ENCODE measurements at places on chromosomes 11 and 22.

- no peak for DNase-seq
These were observed 37.1 kb upstream of the WNT11 start for GRCh38 chr11:76243193-76243956.

DNA sequence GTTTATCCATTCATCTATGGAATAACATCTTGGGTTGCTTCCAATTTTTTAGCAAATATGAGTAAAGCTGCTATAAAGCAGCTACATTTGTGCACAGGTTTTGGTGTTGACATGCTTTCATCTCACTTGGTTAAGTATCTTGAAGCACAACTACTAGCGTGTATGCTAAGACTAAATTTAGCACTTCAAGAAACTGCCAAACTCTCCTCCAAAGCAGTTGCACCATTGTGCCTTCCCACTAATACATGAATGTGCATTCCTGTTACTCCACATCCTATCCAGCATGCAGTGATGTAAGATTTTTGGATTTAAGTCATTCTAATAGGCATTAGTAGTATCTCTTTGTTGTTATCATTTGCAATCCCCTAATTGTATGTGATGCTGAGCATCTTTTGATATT is 230.7 kb downstream of the KCNA4 start:
- no peak for DNase-seq

GRCh38 chr22:39290724-39291161 is 28.7 kb downstream of the RPL3 start:
- no peak for DNase-seq

DNA sequence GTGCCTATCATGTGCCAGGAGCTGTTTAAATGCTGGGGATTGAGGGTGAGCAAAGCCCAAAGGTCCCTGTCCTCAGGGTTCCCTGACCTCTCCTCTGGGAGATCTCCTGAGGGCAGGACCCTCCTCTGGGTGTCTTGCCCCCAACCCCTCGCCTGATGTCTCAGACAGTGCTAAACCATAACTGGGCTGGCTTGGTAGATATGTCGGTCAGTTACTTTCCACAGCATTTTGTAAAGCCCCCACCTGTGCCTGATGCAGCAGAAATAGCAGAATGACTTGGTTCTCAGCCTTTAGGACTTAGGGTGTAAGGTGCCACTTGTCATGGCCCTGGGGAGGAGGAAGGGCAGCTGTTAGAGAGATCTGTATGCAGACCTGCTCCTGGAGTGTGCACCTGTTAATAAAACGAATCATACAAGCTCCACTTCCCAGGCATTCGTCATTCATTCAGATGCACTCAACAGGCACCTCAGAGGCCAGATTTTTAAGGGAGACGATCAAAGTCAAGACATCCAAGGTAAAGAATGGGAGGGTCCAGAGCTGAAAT is 88.1 kb downstream of the TP53I11 start:
- DNase-seq, result no peak

DNA sequence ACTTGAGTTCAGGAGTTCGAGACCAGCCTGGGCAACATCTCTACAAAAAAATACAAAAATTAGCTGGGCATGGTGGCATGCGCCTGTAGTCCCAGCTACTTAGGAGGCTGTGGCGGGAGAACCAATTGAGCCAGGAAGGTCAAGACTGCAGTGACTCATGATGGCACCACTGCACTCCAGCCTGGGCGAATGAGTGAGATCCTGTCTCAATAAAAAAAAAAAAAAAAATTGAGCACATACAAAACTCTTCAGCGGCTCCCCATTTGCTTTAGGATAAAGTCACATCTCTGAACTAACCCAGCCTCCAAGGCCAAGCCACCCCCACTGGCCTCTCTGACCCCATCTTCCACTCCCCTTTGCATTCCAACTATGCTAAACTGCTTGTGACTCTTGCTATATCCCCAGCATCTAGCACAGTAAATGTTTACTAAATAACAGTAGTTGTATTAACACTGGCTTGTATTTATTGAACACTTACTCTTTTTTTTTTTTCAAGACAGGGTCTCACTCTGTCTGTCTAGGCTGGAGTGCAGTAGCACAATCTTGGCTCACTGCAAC is 28.9 kb downstream of the CREB3L1 start:
- no peak for DNase-seq

DNA sequence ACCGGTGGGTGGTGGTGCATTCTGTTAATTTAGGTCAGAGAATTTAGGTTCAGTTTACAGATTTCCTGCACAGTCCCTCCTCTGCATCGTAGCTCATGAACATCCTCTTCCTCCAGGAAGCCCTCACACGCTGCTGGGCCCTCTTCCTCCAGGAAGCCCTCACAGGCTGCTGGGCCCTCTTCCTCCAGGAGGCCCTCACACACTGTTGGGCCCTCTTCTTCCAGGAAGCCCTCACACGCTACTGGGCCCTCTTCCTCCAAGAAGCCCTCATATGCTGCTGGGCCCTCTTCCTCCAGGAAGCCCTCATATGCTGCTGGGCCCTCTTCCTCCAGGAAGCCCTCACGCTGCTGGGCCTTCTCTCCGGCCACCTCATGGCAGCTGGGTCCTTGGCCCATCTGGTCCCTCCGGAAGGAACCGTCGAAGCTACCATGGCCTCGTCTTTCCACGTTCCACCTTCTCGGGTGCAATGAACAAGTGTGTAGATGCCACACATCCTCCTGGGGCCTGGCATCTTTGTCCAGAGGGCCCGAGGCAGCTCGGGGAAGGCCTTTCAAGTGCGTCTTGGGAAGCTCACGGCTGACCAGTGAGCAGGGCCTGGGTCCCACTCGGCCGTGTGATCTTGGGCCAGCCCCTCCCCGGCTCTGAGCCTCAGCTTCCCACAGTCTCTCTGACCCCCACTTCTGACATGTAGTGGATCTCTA is 58.9 kb upstream of the PPARA start:
- DNase-seq, result no peak

DNA sequence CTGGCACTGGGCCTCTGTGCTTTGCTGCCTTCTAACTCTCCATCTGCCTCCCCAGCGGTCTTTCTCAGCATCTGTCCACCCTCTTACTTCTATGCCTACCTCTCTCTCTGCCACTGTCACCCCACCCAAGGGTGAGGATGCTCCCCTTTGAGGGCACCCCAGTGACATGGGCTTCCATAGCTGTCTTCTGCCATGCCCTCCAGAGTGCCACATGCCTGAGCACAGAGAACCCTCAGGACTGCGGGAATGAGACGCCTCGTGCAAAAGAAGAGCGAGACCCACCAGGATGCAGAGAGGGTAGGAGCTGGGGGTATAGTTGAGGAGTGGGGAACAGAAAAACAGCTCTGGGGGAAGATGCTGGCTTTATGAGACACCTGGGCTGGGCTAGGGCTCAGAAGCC is 64.3 kb downstream of the BTG4 start:
- no peak for DNase-seq

GRCh38 chr11:122979815-122980595 is 1.6 kb downstream of the BSX start:
- peak; percentile 40 for DNase-seq

GRCh38 chr11:112200252-112200651 is 24.9 kb downstream of the BCO2 start:
- no peak for DNase-seq

DNA sequence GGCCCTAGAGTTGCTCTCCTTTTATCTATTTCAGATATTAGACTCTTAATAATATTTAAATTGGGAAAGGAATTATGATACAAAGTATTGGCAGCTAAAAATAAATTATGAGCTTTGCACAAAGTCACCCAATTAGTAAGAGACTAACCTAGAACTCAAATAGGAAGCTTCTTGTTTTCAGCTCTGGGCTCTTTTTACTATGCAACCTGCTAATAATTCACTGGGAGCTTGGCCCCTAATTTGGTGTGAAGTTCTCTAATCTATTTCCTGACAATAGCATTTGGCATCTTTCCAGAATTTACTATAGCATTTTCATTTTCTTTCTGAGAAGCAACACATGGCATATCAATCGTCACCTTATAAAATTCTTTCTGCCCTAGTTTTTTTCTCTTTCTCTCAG is 727.7 kb upstream of the ANO5 start:
- no peak for DNase-seq

DNA sequence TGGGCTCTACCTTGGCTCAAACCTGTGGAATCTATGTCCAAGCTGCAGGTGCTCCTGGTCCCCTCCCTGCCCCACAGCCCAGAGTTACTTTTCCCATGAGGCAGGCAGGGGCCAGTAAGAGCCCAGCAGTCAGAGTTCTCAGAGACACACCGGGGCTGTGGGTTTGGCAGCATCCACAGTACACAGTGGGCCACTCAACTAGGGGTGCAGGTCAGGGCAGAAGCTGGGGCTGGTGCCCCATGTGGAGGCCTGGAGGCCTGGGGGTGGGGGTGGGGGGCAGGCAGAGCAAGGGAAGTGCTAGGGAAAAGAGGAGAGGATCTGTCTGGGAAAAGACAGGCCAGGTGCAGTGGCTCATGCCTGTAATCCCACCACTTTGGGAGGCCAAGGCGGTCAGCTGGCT is 2.5 kb downstream of the UPK2 start:
- no peak for DNase-seq

DNA sequence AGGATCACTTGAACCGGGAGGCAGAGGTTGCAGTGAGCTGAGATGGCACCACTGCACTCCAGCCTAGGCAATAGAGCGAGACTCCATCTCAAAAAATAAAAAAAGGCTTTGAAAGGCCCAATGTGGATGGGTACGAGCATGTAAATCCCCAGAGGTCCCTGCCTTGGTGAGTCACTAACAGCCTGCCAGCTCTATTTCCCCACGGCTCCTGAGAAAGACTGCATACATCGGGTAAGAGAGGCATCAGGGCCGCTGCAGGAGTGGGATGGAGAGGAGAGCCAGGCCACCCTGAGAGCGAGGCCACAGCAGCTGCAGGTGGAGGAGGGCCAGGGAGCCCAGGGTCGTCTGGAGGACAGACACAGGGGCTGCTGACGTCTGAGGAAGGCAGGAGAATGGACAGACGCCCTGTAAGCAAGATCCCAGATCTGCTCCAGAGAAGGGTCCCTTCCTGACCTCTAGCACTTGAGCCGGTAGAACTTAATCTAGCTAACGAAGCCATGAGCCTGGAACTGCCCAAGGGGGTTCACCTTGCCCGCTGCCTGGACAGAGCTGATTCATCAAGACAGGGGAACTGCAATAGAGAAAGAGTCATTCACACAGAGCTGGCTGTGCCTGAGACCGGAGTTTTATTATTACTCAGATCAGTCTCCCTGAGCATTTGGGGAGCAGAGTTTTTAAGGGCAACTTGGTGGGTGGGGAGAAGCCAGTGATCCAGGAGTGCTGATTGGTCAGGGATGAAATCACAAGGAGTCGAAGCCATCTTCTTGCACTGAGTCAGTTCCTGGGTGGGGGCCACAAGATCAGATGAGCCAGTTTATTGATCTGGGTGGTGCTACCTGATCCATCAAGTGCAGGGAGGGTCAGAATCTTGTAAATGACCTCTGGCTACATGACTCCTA is 5.1 kb upstream of the KRTAP5-9 start:
- DNase-seq, result no peak

DNA sequence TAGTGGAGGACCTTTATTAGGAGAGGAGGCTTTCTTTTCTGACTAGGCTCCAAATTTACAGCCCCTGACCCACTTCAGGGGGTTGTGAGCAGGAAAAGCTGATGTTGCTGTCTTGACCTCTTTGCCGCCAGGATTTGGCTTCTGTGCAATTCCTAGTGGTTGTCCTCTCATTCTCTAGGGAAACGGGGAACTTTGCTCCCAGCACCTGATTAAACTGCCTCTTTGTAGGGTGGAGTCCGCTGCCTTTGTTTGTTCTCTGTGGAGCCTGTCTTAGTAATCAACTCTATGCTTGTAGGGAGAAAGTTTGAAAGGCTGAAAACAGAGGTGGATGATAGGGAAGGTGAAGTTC is 16.3 kb downstream of the CTNND1 start:
- DNase-seq, result no peak

GRCh38 chr22:24973872-24974271 is 21.4 kb downstream of the KIAA1671 start:
- no peak for DNase-seq

DNA sequence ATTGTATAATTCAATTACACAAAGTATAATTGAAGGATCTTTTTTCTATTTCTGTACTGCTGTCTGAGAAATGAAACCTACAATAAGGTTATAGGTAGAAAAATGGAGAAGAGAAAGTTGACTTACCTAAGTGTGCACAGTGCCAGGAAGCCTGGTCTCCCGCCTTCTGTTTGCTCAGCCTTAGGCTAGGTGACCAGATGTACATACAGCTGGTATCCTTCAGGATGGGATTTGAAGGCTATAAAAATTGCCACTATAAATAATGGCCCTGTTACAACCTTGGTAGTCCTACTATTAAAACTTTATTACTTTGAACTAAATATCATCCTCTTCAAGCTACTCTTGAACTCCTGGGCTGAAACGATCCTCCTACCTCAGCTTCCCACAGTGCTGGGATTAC is 19.7 kb downstream of the OR51E2 start:
- no peak for DNase-seq

DNA sequence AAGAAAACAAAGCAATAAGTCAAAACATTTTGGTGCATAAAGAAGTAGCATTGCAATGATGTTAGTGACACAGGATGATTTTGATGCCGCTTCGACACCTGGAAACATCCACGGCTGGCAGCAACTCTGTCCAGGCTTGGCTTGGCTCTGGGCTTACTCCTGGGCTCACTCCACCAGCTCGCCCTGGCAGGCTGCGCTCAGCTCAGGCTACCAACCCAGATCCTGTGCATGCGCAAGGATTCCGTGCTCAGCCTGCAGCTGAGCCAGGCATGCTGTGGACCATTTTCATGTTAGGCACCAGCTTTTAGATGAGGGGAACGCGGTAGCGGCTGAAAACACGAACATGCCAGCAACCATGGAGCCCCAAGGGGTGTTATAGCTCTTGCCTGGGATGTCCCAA is 66.0 kb downstream of the SLC25A17 start:
- DNase-seq, result no peak

DNA sequence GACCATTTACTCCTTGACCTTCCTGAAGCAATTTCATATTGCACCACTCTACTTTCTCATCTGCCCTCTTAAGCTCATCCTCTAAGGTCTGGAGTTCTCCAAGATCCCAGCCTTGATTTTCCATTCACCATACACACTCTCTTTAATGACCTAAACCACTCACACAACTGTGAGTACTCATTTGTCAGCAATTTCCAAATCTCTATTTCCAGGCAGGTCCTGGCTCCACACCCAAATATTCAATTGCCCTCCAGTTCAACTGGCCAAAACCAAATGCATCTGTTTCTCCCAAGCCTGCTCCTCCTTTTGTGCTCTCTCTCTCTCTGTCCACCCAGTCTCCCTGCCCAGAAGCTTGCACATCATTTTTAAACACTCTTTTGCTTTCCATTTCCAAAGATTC is 39.6 kb downstream of the NEU3 start:
- DNase-seq, result no peak

DNA sequence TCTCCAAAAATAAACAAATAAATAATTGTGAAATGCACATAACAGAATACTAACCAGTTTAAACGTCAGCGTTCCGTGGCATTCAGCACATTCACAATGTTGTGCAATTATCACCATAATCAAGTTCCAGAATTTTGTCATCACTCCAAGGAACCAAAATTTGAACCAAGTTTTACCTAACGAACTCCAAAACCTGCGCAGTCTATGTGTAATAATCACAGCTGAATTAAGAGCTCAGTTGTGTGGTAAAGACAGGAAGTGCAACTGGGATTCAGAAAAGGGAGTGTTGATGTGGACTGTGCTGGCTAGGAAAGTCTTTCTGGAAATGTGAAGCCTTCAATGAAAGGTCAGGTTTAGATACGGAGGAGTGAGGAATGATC is 5.4 kb upstream of the MCAM start:
- no peak for DNase-seq

Data from right forelimb (tissue), 1 donor.